CD8-positive, alpha-beta memory T cell (primary cell): ENCODE measurements at places on chromosomes 4 and X. TPM values are rescaled to one million over a fixed set of nuclear protein-coding genes. Genes with fewer than 3 reads are reported as not detected.
A peak's percentile ranks its signal among the peaks of the same experiment; 100 is the strongest.

Gene CDKL2
- total RNA-seq: 0.27 TPM

Gene CLDN2
- not detected for total RNA-seq

Gene USP26
- not detected for total RNA-seq

GRCh38 chrX:67720344-67720743 is 176.5 kb downstream of the AR start:
- DNase-seq: no peak
- no peak overlapping the region for H3K27ac ChIP-seq
- H3K27me3 ChIP-seq: no peaks in the 10 kb centered on the region

- no peaks in the 10 kb centered on the region for H3K4me1 ChIP-seq
- no peaks in the 10 kb centered on the region for H3K27me3 ChIP-seq
- H3K36me3 ChIP-seq: no peaks in the 10 kb centered on the region
- no peak overlapping the region for H3K27ac ChIP-seq
Measured at GRCh38 chrX:151697522-151697921, 2.3 kb downstream of the PRRG3 start.

Gene BTC
- not detected for total RNA-seq

GRCh38 chrX:11309220-11309619 is 16.0 kb downstream of the AMELX start:
- no peaks in the 10 kb centered on the region for H3K27me3 ChIP-seq
- no peaks in the 10 kb centered on the region for H3K36me3 ChIP-seq
- no peak for DNase-seq
- no peaks in the 10 kb centered on the region for H3K4me1 ChIP-seq
- no peak overlapping the region for H3K4me3 ChIP-seq

Gene GIMD1
- total RNA-seq: not detected

DNA sequence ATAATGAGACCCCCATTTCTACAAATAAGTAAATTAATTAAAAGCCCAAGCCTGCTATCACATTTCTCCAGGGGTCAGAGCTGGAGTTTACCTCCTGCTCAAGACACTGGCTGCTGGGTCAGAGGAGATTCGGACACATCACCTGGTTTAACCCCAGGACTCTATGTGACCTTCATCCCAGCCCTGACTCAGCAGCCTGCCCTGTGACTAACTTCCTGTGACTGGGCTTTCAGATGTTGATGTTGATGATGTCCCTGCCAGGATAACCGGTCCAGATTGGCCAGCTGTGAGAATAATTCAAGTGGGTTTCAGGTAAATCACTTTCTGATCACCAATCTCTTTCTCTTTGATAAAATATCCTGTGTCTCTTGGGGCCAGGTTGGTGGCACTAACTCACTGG is 102.4 kb upstream of the MAML3 start:
- no peak for DNase-seq
- no peaks in the 10 kb centered on the region for H3K4me1 ChIP-seq
- no peaks in the 10 kb centered on the region for H3K36me3 ChIP-seq
- H3K4me3 ChIP-seq: no peak overlapping the region

DNA sequence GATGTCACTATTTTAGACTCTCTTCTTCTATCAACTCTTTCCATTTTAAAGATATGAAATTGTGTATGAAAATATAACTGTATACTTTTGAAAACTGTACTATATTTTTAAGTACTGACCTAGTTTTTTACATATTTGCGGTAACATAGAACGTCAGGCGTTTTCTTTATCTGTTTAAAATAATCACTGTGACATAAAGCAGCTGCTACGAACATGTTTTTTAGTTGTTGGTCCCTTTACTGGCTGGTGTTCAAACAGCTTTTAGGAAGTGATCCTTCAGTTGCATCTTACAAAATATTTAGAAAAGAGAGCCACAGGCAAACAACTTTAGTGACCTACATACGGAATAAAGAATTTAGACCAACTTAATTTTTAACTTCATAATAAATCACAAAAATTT is 73.1 kb downstream of the METTL14 start:
- no peaks in the 10 kb centered on the region for H3K4me1 ChIP-seq
- H3K27ac ChIP-seq: no peak overlapping the region
- no peak for DNase-seq
- H3K27me3 ChIP-seq: no peaks in the 10 kb centered on the region
- no peak overlapping the region for H3K4me3 ChIP-seq
- H3K36me3 ChIP-seq: peaks cover 10% of the 10 kb centered on the region

- DNase-seq: no peak
- H3K27me3 ChIP-seq: no peaks in the 10 kb centered on the region
- H3K27ac ChIP-seq: no peak overlapping the region
- no peak overlapping the region for H3K4me3 ChIP-seq
Measured at GRCh38 chr4:102168580-102168979, 176.7 kb downstream of the SLC39A8 start.

- H3K27ac ChIP-seq: no peak within 1 kb of the TSS
- no peaks in the 10 kb centered on the region for H3K36me3 ChIP-seq
- H3K27me3 ChIP-seq: peaks cover 26% of the 10 kb centered on the region
- DNase-seq: no peak
- no peaks in the 10 kb centered on the region for H3K4me1 ChIP-seq
Measured at GRCh38 chr4:76897536-76898384, at the start of gene SOWAHB. SOWAHB (minus strand) TSS chr4:76898144; CDS start chr4:76897849, 295 bp downstream.

Gene PAGE5
- 1.1 TPM for total RNA-seq

Gene SPANXA1
- total RNA-seq: not detected

DNA sequence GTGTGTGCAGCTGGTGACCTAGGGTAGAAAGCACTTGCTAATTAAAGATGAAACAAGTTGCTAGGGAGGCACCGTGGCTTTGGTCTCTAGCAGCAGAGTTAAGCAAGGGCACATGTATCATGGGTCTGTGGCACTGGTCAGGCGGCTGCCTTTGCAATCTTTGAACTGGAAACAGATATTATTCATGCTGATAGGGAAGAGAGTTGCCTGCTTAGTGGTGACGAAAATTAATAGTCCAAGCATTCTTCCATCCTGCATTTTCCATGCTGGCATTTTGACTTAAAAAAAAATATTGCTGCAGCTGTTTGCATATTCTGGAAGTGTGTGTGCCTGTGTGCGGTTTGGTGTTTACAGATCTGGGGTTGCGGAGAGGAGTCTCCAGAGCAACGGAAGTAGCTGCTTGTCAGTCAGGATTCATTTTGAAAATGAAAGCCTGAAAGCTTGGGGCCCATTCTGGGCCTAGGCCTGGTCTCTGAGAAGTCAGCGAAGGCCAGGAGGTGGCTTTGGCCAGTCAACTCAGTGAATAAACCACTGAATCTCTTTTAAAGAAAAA is 2.3 kb upstream of the SOWAHD start:
- H3K27me3 ChIP-seq: no peaks in the 10 kb centered on the region
- H3K36me3 ChIP-seq: no peaks in the 10 kb centered on the region
- H3K27ac ChIP-seq: peak overlapping the region; percentile 44
- H3K4me3 ChIP-seq: peak overlapping the region; percentile 55
